Breast epithelium (tissue), 4 donors: ENCODE measurements at places on chromosomes 7 and 10. TPM values are rescaled to one million over a fixed set of nuclear protein-coding genes. Genes with fewer than 3 reads are reported as not detected.
A peak's percentile ranks its signal among the peaks of the same experiment; 100 is the strongest.

DNA sequence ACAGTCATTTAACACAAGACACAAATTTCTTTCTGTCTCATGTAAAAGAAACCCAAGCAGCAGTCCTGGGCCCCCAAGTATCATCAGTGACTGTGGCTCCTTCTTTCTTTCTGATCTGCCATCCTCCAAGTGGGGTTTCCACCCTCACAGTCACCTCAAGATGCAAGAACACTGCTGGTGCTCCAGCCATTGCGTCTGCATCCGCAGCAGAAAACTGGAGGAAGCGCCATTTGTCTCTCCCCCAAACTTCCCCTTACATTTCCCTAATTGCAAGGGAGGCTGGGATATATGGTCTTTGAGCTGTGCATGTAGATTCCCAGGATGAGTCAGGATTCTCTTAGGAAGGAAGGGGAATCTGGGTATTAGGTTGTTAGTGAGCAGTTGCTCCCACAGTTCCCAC, 60.9 kb upstream of the GNA12 start:
- no peak for DNase-seq

GRCh38 chr10:78953113-78953798, 115.5 kb upstream of the ZMIZ1 start:
- no peak for DNase-seq

ZNF735 gene
- not detected for total RNA-seq

DNA sequence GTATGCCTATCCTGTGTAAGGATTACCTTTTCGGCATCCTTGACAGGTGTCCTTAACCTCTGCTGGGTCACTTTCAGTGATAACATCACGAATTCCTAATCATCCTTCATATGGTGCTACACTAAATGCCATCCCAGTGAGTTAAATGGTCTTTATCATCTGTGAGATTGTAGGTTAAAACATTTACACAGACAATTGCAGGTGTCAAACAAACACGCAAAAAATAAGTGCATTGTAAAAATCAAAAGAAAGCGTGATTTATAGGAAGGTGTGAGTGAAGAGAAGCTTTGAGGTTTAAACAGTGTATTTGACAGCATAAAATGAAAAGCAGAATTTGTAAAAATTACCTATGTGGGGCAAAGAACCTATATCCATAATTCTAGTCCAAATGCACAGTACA, 111.5 kb upstream of the IFRD1 start:
- no peak for DNase-seq

CALHM3 gene
- not detected for total RNA-seq

DNA sequence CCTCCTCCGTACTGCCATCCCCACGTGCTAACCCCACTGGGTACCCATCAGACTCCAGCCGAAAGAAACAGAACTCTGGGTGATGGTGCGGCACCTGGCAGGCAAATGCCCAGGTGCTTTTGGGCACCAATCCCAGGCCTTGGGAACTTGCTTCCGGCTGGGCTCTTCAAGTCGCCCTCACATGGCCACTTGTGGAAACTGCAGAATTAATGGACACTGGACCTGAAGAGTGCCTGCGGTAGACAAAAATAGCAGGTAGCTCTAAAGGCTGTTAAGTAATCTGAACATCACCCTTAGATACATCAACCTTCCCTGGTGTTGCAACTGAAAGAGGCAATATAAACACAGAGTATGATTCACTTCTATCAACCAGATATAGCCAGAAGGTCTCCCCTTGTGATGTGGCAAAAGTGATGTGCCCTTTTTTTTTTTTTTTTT, 644.4 kb downstream of the GRM8 start:
- DNase-seq: no peak

DNA sequence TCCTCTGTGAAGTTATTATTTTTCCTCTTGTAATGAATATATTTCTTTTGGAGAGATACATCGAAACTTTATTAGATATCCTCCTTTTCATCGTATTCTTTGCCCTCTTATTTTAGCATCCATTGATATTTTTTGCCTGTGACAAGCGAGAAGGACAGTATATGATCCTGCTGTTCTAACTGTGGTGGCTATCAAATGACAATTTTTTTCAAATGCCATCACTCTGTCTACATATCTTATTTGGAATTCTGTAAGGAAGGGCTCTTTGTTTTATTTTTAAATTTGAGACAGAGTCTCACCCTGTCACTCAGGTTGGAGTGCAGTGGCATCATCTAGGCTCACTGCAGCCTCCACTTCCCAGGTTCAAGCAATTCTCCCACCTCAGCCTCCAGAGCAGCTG, 128.5 kb downstream of the LYZL1 start:
- DNase-seq: no peak

PCDH15 gene
- total RNA-seq: not detected

POLR2J gene
- total RNA-seq: 22.3 TPM

LBX1 gene
- not detected for total RNA-seq

DNA sequence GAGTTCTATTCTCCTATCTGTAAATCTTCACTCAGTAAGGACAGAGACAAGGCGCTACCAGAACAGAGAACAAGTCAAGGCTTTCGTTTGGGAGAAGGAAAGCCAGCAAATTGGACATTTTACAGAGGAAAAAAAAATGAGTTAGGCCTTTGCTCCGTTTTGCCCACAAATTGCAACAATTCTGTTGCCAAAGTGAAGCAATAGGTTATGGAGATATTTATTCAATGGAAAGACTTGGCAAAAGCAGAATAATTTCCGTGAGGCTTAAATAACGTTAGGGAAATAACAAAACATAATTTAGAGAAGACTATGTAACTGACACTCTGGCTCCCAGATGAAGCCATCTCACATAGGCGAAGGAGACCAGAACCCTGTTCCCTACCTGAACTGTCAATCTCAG, 67.5 kb downstream of the MKX start:
- DNase-seq: no peak

FEZF1 gene
- total RNA-seq: not detected

ASB4 gene
- total RNA-seq: 0.16 TPM

- DNase-seq: peak; percentile 69
These were observed 66.9 kb downstream of the GOLGA7B start for GRCh38 chr10:97916586-97916985.

DNA sequence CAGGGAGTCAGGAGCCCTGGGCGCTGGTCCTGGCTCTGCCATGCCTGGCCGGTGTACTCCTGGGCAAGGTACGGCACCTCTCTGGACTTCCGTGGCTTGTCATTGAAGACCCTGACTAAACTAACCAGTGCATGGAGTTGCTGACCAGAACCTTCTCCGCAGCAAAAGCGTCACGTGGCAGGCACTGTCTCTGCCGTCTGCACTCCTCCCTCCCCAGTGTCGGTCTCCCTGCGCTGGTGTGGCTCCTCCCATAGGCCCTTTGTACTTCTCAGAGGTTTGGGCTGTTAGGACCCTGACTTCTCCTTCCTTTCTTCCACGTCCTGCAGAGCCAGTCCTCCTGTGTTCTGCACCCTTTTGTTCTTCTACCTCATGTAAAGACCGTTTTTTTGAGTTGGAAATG, 100.6 kb upstream of the CREB5 start:
- no peak for DNase-seq

GRCh38 chr10:63603709-63604445, 82.7 kb downstream of the REEP3 start:
- no peak for DNase-seq

GRCh38 chr7:39613577-39613976, 9.8 kb upstream of the RALA start:
- DNase-seq: no peak

RPP38 gene
- total RNA-seq: 16.8 TPM
